Endothelial cell of umbilical vein (primary cell): ENCODE measurements at places on chromosomes 12 and 14. TPM values are rescaled to one million over a fixed set of nuclear protein-coding genes. Genes with fewer than 3 reads are reported as not detected.
A peak's percentile ranks its signal among the peaks of the same experiment; 100 is the strongest.

- DNase-seq = peak; percentile 80
- H3K4me3 ChIP-seq = no peak overlapping the region
- H3K27ac ChIP-seq = peak overlapping the region; percentile 65
- no peaks in the 10 kb centered on the region for H3K36me3 ChIP-seq
- no peaks in the 10 kb centered on the region for H3K27me3 ChIP-seq
Observed at GRCh38 chr12:98399532-98399931, 115.9 kb upstream of the TMPO start.

GRCh38 chr12:124754949-124755800, 108.5 kb downstream of the SCARB1 start:
- no peak overlapping the region for H3K27ac ChIP-seq
- H3K4me3 ChIP-seq = no peak overlapping the region

DNA sequence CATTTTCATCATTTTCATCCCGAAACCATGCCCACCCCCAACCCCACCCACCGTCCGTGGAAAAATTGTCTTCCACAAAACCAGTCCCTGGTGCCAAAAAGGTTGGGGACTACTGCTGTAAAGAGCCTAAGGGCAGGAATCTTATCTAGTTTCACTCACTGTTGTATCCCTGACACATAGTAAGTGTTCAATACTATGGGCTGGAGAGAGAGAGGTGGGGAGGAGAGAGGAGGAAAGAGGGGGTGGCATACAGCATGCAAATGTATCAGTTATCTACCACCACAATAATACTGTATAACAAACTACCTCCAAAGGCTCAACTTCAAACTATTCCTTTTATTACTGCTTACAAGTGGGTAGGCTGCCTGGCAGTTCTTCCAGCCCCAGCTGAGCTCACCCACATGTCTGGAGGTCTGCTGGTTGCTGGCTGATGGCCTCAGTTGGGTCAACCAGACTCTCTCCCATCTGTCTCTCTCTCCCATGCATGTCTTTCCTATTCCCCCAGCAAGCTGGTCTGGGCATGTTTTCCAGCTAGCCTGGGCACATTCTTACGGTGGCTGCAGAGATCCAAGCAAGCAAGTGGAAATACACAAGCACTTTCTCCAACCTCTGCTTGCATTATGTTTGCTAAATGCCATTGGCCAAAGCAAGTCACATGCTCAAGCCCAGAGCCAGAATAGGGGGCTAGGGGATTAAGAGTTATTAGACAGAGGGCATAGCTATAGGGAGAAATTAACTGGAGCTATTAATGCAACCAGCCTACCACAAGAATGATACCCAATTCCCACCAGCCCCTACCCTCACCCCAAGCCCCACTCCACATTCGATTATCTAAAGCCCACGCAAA, 31.6 kb upstream of the FICD start:
- no peak for DNase-seq
- H3K27ac ChIP-seq = no peak overlapping the region
- no peak overlapping the region for H3K4me3 ChIP-seq
- no peaks in the 10 kb centered on the region for H3K27me3 ChIP-seq

- no peak for DNase-seq
- no peaks in the 10 kb centered on the region for H3K36me3 ChIP-seq
- no peaks in the 10 kb centered on the region for H3K27me3 ChIP-seq
- peaks cover 2% of the 10 kb centered on the region for H3K4me1 ChIP-seq
- H3K27ac ChIP-seq = no peak overlapping the region
Observed at GRCh38 chr12:43309959-43310358, 242.0 kb downstream of the ADAMTS20 start.

GRCh38 chr14:70658899-70659298, 17.2 kb downstream of the TTC9 start:
- DNase-seq = no peak
- no peak overlapping the region for H3K4me3 ChIP-seq
- peaks cover 3% of the 10 kb centered on the region for H3K4me1 ChIP-seq

GRCh38 chr12:96064271-96064670, 28.9 kb upstream of the LTA4H start:
- H3K27me3 ChIP-seq = no peaks in the 10 kb centered on the region
- no peak overlapping the region for H3K27ac ChIP-seq
- no peaks in the 10 kb centered on the region for H3K36me3 ChIP-seq
- H3K4me1 ChIP-seq = peaks cover 3% of the 10 kb centered on the region
- no peak for DNase-seq

Gene PRKD1
- 10.3 and 10.9 TPM in 2 replicates for total RNA-seq

Gene CPNE8
- 12.5 and 13.7 TPM in 2 replicates for total RNA-seq

Gene OR11H12
- total RNA-seq = not detected in 2 replicates

Gene OR4E2
- total RNA-seq = not detected in 2 replicates

Gene SERPINA12
- total RNA-seq = not detected in 2 replicates

Gene SSPN
- 0.65 and 2.1 TPM in 2 replicates for total RNA-seq
